ENCODE measurements at places on chromosomes 2 and 18.

- DNase-seq: no peak
These were observed 12.5 kb downstream of the SPTBN1 start for GRCh38 chr2:54468673-54469072.

DNA sequence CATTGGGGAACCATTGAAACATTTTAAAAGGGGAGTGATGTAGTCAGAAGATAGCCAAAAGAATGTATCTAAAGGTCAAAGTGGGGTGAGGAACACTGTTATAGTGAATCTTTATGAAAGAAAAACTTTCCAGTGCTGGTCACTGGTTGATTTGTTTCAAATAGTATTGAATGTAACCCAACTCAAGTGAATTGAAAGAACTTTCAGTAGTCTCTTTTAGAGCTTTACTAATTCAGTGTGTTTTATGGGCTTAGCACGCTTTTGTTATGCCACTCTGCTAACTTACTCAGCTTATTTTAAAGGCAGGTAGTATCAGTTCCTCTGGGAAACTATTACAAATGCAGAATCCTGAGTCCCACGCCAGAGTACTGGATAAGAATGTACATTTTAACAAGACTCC, 57.3 kb downstream of the GTF2A1L start:
- DNase-seq: no peak

GRCh38 chr2:181554061-181554830, 97.1 kb downstream of the ITGA4 start:
- DNase-seq: no peak

DNA sequence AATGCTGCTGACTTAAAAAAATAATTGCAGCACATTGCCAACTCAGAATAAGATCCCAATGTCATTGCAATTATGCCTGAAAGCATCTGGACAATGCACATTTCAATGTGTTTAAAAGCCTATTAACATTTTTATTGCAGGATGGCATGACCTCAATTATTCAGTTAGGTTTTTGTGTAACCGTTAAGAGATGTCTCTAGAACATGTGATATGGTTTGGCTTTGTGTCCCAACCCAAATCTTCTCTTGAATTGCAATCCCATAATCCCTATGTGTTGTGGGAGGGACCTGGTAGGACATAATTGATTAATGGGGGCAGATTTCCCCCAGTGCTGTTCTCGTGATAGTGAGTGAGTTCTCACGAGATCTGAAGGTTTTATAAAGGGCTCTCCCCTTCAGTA, 43.2 kb upstream of the ZC3H15 start:
- DNase-seq: no peak

DNA sequence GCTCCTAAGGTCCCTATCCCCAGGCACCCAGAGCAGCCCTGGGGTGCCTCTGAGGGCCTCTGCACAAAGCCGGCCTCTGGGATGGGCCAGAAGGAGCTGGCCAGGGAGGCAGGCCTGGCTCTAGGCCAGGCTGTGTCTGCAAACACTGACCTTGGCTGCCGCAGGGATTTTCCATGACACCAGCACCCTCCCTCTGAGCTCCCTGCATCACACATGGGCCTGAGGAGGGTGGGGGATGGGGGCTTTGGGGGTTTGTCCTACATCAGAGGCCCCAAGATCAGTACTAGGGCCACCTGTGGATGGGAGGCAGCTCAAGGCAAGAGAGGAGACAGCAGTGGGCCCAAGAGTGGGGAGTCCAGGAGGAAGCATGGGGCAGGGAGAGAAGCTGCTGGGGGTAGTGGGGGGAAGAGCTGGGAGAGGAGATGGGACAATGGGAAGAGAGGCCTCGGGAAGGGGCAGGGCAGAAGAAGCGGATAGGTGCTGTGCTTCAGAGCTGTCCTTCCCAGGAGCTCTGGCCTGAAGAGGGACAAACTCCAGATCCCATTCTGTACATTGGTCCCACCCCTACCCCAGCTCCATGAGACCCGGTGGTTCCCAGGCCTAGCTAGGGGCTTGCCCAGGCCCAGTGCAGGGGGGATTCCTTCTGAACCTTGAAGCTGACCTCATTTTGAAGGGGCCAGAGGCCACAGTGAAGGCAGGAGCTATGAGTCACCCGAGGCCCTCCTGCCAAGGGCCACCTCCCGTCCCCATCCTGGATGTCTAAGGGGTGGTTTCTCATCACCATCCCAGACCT, 28.0 kb downstream of the KCNK3 start:
- no peak for DNase-seq

GRCh38 chr2:208224802-208225201, 30.1 kb downstream of the IDH1 start:
- DNase-seq: no peak

GRCh38 chr2:145484448-145485097, 964.7 kb upstream of the ZEB2 start:
- DNase-seq: no peak

GRCh38 chr2:163185160-163185559, 346.6 kb upstream of the KCNH7 start:
- no peak for DNase-seq

DNA sequence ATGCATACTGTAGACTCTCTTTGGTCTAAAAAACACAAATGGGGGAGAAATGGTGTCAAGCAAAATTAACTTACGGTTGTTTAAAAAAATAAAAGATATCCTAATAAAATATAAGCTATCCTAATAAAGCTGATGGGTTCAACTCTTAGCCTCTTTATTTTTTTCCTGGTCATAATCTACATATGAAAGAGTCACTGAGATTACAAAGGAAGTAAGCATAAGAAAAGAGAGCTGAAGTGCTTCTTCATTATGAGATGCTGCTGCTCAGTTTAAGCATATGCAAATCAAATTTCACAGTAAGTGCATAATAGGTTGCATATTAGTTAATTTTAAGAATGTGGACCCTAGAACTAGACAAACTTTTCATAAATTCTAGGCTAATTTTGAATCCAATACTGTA, 59.9 kb upstream of the DNER start:
- no peak for DNase-seq

- no peak for DNase-seq
These were observed 85.9 kb upstream of the KLF7 start for GRCh38 chr2:207251573-207252192.

DNA sequence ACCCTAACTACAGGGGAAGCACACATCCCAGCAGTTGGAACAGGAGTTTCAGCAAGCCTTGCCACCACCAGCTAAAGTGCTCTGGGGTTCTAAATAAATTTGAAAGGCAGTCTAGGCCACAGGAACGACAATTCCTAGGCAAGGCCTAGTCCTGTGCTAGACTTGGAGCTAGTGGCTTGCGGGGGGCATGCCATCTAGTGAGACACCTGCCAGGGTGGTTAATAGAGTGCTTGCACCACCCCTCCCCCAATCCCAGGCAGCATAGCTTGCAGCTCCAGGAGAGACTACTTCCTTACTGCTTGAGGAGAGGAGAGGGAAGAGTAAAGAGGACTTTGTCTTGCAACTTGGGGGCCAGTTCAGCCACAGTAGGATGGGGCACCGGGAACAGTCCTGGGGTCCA, 101.8 kb downstream of the SLC39A10 start:
- no peak for DNase-seq

DNA sequence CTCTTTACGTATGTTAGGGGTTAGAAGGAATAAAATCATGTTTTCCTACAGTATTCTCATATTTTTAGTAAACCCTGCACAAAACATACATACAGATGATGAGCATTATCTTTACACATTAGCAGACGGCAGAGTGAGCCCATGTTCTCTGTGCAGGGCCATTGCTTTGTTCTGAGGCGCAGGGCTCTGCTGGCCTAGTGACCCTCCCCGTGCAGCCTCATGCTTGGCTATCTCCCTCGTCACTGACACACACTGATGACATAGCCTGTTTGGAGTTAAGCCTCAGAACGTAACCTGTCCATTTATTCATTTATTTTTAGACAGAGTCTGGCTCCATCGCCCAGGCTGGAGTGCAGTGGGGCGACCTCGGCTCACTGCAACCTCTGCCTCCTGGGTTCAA, 115.9 kb upstream of the FOSL2 start:
- DNase-seq: no peak

- DNase-seq: no peak
These were observed 236.8 kb downstream of the ZNF516 start for GRCh38 chr18:76258209-76258608.

DNA sequence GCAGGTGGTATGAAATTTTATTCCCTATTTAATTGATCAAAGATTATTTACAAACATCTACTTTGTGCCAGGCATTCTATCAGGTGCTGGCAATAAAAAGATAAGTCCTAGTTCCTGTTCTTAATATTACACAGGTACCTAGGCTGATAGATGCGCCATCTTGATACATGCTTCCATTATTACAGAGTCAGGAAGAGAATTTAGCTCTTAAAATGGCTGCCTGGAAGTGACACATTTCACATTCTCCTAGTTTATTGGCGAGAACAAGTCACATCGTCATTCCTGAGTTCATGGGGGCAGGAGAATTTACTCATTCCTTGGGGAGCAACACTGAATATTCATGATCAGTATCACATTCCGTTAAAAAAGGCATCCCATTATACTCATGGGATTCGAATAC, 1.1 kb upstream of the DARS1 start:
- DNase-seq: no peak

- DNase-seq: no peak
These were observed 30.9 kb downstream of the STK39 start for GRCh38 chr2:168216351-168217005.

- no peak for DNase-seq
These were observed 172.6 kb upstream of the BCL2L11 start for GRCh38 chr2:110948027-110948674.

DNA sequence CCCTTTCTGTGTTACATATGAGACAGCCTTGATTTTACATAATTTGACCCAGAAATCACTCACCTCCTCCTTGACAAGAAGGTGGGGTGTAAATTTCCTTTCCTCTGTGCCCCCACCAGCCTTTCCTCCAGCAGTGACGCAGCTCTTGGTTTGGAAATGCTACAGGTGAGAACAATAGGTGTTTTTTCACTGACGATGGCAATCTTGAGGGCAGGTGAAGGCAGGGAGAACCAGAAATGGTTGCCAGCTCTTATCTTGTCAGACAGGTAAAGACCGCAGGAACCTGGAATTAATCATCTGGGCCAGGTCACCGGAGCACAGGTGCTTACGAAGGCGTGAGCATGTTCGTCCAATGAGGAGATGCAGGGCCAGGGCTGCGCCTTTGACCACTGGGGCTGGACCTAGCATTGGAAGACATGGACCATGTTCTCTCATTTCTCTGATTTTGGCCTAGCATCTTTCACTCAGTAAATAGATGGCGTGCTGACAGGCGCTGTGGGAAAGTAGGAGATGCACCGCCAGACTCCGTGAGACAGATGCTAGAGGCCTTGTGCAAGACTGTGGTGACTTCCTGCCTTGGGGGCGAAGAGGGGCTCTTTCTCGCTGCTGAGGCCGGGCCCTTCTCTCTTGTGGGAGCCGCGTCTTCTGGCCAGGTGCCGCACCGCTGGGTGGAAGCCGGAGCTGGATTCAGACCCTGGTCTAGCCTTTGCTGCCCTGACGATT, 4.0 kb downstream of the CIDEA start:
- DNase-seq: no peak

- no peak for DNase-seq
These were observed 255.3 kb downstream of the SH3BP4 start for GRCh38 chr2:235206980-235207579.

GRCh38 chr2:104213758-104214157, 640.2 kb upstream of the POU3F3 start:
- DNase-seq: no peak

GRCh38 chr2:96662360-96662759, 19.8 kb downstream of the FER1L5 start:
- DNase-seq: no peak

GRCh38 chr2:42810971-42811811, 18.8 kb upstream of the HAAO start:
- DNase-seq: no peak

- no peak for DNase-seq
These were observed 81.3 kb downstream of the STRADB start for GRCh38 chr2:201532686-201533304.

DNA sequence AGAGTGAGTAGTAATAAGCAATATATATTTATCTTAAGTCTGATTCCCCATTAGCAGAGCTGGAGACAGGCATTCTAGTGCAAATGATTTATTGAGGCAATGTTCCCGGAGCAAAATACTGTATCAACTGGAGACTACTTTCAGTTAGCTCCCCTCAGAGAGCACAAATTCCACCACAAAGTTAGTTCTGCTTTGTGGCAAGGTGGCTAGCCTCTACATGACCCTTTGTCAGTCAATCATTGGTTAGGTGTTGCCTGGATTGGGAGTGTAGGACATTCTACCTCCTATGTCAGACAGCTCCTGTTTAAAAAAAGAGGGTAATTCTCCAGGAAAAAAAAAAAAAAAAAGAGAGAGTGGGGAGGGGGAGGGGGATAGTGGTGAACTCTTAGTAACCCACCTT, 402.2 kb downstream of the NR4A2 start:
- DNase-seq: no peak

Measured in NCI-H1048 (cell line).